Osteocyte (in vitro differentiated cells): ENCODE measurements at places on chromosomes 13 and 19. TPM values are rescaled to one million over a fixed set of nuclear protein-coding genes. Genes with fewer than 3 reads are reported as not detected.

- H3K4me1 ChIP-seq, result peaks cover 15% of the 10 kb centered on the region
- no peaks in the 10 kb centered on the region for H3K27me3 ChIP-seq
- peaks cover 7% of the 10 kb centered on the region for H3K36me3 ChIP-seq
- no peak overlapping the region for H3K4me3 ChIP-seq
These were observed 171.7 kb upstream of the MAB21L1 start for GRCh38 chr13:35648201-35648600.

DNA sequence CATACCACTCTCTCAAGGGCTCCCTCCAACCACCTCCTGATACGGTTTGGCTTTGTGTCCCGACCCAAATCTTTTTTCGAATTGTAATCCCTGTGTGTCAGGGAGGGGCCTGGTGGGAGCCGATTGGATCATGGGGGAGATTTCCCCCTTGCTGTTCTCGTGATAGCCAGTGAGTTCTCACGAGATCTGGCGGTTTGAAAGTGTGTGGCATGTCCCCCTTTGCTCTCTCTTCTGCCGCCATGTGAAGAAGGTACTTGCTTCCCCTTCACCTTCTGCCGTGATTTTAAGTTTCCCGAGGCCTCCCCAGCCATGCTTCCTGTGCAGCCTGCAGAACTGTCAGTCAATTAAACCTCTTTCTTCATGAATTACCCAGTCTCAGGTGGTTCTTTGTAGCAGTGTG is 34.7 kb upstream of the SLC15A1 start:
- H3K27ac ChIP-seq, result no peak overlapping the region
- no peak for DNase-seq
- H3K27me3 ChIP-seq, result peaks cover 30% of the 10 kb centered on the region
- peaks cover 3% of the 10 kb centered on the region for H3K4me1 ChIP-seq
- H3K4me3 ChIP-seq, result no peak overlapping the region

- no peaks in the 10 kb centered on the region for H3K27me3 ChIP-seq
- no peak overlapping the region for H3K27ac ChIP-seq
- no peak overlapping the region for H3K4me3 ChIP-seq
- no peaks in the 10 kb centered on the region for H3K36me3 ChIP-seq
These were observed 4.0 kb upstream of the TSPAN16 start for GRCh38 chr19:11291991-11292390.

Gene ZNF566
- 12.1 and 13.2 TPM in 2 replicates for total RNA-seq

GRCh38 chr13:31849206-31849605 is 109.9 kb downstream of the RXFP2 start:
- DNase-seq, result no peak
- H3K4me1 ChIP-seq, result peaks cover 9% of the 10 kb centered on the region
- no peaks in the 10 kb centered on the region for H3K36me3 ChIP-seq
- H3K4me3 ChIP-seq, result no peak overlapping the region
- no peak overlapping the region for H3K27ac ChIP-seq

Gene LRRC63
- not detected in 2 replicates for total RNA-seq

Gene ZNF607
- 6.9 and 8.6 TPM in 2 replicates for total RNA-seq

- DNase-seq, result no peak
- H3K36me3 ChIP-seq, result no peaks in the 10 kb centered on the region
- no peak overlapping the region for H3K27ac ChIP-seq
These were observed 1607.0 kb downstream of the PCDH9 start for GRCh38 chr13:65623148-65623547.

DNA sequence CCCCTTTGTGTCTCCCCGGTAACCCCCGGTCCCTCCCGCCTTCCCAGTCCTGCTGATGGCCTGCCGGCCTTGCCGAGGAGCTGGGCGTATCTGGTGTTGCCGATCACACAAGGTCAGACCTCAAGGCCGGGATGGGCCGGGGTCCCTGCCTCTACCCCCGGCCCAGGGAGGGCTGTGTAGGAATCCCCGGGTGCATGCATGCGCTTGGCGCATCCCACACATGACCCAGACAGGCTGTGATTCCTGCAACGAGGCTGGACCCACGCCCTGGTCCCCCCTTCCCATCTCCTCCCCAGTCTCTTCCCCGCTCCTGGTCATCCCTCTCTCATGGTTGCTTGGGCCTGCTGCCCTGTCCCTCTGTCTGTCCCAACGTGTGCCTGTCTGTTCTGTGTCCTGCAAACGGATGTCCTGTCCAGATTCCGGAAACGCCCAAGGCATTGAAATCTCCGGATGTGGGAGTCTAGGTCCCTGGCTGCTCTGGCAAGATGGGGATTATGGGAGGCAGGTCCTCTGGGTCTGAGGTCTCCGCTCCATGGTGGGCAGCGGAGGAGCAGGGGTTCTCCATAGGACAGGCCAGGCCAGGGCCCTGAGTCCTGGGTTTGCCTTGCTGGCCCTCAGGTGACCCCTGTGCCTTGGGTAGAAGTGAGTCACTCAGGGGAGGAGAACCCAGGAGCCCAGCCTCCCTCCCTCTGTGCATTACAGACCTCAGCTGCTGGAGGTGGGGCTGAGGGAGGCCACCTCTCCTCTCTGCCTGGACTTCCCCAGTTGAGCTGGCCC is 1.6 kb downstream of the PKN1 start:
- no peaks in the 10 kb centered on the region for H3K36me3 ChIP-seq
- H3K27ac ChIP-seq, result peak overlapping the region; percentile 83
- peaks cover 44% of the 10 kb centered on the region for H3K4me1 ChIP-seq

DNA sequence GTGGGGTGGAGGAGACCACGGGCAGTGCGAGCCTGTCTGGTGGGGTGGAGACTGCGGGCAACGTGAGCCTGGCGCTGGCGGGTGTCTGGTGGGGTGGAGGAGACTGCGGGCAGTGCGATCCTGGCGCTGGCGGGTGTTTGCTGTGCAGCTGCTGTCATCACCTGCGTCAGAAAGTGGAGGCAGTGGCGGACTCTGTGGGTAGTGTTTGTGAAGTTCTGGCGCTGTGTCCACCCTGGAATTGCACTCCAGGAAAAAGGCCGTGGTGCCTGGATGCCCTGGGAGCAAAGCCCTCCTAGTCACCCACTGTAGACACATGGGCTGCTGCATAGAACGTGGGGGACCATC is 6.2 kb downstream of the TEX29 start:
- no peaks in the 10 kb centered on the region for H3K27me3 ChIP-seq
- no peak overlapping the region for H3K4me3 ChIP-seq
- H3K27ac ChIP-seq, result no peak overlapping the region
- DNase-seq, result no peak

DNA sequence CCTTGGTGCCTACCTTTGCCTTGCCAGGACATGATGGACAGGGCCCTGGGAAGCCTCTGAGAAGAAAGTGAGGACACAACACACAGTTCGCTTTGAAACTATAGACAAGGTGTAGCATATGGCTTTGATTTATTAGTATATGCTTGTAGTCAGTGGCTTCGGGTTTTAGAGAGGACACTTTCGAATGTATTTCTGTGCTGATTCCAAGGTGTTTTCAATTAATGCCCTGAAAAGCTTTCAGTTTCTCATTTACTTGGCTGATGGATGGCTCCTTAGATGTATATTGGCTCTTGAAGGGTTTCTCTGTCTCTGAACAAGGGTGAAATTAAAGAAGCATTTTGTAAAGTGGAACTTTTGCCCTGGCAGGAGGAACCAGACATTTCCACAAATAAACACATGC is 106.9 kb downstream of the POSTN start:
- H3K27ac ChIP-seq, result peak overlapping the region; percentile 93
- no peak for DNase-seq
- H3K4me3 ChIP-seq, result no peak overlapping the region
- peaks cover 71% of the 10 kb centered on the region for H3K4me1 ChIP-seq
- H3K27me3 ChIP-seq, result no peaks in the 10 kb centered on the region

DNA sequence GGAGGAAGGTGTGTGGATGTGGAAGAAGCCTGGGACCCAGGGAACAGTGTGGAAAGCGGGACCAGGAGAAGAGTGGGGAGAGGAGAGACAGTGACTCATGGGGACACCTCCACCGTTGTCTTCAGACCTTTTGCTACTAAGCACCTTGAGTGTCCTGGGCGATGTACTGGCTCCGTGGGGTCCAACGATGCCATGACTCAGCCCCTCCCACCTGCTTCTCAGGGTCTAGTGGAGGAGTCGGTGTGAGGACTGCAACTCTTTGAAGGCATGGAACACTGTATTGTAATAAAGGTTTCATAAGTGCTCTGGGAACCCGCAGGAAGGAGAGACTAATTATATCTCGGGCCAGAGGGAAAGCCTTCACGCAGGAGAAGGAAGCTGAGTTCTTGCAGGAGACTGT is 166.9 kb upstream of the KL start:
- peak; percentile 67 for DNase-seq
- peaks cover 17% of the 10 kb centered on the region for H3K4me1 ChIP-seq
- H3K27me3 ChIP-seq, result peaks cover 14% of the 10 kb centered on the region

DNA sequence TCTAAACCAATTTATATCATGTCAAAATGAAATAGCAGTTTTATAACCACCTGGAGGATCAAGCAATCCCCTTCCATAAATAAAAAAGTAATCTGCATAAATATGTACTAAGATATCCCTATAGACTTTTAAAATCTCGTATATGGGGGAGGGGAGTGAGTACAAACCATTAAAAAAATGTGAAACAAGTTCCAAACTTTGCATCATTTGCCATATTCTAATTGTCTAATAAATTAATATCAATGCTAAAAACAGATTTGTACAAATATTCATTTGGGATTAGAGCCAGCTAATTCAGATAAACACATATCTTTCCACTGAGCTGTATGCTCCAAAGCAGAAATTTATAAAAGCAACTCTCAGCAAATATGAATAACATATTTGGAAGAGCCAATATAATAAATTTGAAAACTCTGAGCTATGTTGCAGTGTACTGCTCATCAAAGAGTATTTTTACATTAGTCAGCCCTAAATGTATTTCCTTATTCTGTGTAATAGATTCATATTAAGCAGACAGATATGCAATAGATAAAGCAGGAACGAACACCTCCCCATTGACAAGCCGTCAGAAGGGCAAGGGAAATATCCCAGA is 970.2 kb downstream of the EFNB2 start:
- no peaks in the 10 kb centered on the region for H3K27me3 ChIP-seq
- no peak overlapping the region for H3K4me3 ChIP-seq
- no peaks in the 10 kb centered on the region for H3K4me1 ChIP-seq
- no peak overlapping the region for H3K27ac ChIP-seq

DNA sequence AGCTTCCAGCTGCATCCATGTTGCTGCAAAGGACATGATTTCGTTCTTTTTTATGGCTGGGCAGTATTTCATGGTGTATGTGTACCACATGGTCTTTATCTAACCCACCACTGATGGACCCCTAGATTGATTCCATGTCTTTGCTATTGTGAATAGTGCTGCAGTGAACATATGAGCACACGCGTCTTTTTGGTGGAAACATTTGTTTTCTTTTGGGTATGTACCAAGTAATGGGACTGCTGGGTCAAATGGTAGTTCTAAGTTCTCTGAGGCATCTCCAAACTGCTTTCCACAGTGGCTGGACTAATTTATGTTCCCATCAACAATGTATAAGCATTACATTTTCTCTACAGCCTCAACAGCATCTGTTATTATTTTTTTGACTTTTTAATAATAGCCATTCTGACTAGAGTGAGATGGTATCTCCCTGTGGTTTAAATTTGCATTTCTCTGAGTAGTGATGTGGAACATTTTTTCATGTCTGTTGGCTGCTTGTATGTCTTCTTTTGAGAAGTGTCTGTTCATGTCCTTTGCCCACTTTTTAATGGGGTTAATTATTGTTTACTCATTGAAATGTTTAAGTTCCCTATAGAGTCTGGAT is 6.8 kb upstream of the UBE2L5 start:
- H3K4me1 ChIP-seq, result peaks cover 6% of the 10 kb centered on the region
- H3K36me3 ChIP-seq, result no peaks in the 10 kb centered on the region
- H3K27ac ChIP-seq, result no peak overlapping the region
- DNase-seq, result no peak
- H3K4me3 ChIP-seq, result no peak overlapping the region
- no peaks in the 10 kb centered on the region for H3K27me3 ChIP-seq

GRCh38 chr19:45526143-45526542 is 18.9 kb downstream of the VASP start:
- peaks cover 27% of the 10 kb centered on the region for H3K36me3 ChIP-seq
- DNase-seq, result no peak
- H3K27me3 ChIP-seq, result no peaks in the 10 kb centered on the region

- peak; percentile 17 for DNase-seq
These were observed 183.9 kb upstream of the TSHZ3 start for GRCh38 chr19:31533114-31533513.

Gene PPP1R15A
- total RNA-seq, result 96.5 and 118 TPM in 2 replicates

- peaks cover 9% of the 10 kb centered on the region for H3K27me3 ChIP-seq
- no peak for DNase-seq
- H3K36me3 ChIP-seq, result no peaks in the 10 kb centered on the region
- H3K27ac ChIP-seq, result no peak overlapping the region
- no peaks in the 10 kb centered on the region for H3K4me1 ChIP-seq
- no peak overlapping the region for H3K4me3 ChIP-seq
These were observed 261.7 kb upstream of the HTR2A start for GRCh38 chr13:47158593-47158992.

GRCh38 chr13:28528848-28529247 is 33.9 kb upstream of the FLT1 start:
- no peak for DNase-seq
- no peaks in the 10 kb centered on the region for H3K36me3 ChIP-seq
- H3K27me3 ChIP-seq, result peaks cover 2% of the 10 kb centered on the region
- peaks cover 6% of the 10 kb centered on the region for H3K4me1 ChIP-seq
- H3K27ac ChIP-seq, result no peak overlapping the region

DNA sequence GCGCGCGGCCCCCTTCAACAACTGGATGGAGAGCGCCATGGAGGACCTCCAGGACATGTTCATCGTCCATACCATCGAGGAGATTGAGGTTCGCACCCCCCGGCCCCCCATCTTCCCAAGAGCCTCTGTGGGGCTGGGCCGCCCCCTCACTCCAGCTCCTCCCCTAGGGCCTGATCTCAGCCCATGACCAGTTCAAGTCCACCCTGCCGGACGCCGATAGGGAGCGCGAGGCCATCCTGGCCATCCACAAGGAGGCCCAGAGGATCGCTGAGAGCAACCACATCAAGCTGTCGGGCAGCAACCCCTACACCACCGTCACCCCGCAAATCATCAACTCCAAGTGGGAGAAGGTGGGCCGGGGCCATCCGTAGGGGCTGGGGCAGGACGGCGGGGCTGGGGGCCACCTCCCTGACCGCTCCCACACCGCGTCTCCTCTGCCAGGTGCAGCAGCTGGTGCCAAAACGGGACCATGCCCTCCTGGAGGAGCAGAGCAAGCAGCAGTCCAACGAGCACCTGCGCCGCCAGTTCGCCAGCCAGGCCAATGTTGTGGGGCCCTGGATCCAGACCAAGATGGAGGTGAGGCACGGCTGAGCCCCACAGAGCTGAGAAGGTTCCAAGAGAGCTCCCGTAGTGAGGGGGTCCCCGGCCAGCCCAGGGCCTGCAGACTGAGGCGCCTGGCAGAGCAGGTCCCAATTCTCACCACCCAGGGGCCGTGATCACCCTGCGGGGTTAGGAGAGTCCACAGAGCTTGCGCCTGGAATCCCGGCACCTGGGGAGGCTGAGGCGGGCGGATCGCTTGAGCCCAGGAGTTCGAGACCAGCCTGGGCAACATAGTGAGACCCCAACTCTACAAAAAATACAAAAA is 20.1 kb downstream of the CAPN12 start:
- DNase-seq, result no peak
- peak overlapping the region; percentile 23 for H3K27ac ChIP-seq
- H3K36me3 ChIP-seq, result peaks cover 14% of the 10 kb centered on the region
- H3K4me3 ChIP-seq, result no peak overlapping the region

DNA sequence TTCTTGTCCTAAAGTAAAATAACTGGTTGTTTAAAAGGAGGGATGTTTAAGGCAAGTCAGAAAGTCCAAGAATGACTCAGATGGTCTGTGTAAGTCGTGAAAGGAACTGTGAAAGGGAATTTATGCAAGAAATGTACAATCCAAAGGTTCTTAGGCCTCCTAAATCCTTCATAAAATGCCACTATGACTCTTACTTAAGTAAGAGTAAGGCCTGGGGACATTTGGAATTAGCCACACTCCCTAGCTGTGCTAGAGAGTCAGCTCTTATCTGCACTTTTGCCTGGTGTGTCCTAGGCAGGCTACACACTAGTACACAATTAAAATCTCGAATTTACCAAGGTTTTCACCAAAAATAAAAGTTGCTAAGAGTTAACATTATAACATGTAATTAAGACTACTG is 686.9 kb downstream of the UQCRFS1 start:
- H3K27me3 ChIP-seq, result no peaks in the 10 kb centered on the region
- no peak overlapping the region for H3K4me3 ChIP-seq
- H3K4me1 ChIP-seq, result no peaks in the 10 kb centered on the region
- H3K27ac ChIP-seq, result no peak overlapping the region
